SW 1271 (cell line): ENCODE measurements at places on chromosomes 3 and 15.

GRCh38 chr15:57285386-57285785, 90.9 kb upstream of the CGNL1 start:
- DNase-seq: no peak

DNA sequence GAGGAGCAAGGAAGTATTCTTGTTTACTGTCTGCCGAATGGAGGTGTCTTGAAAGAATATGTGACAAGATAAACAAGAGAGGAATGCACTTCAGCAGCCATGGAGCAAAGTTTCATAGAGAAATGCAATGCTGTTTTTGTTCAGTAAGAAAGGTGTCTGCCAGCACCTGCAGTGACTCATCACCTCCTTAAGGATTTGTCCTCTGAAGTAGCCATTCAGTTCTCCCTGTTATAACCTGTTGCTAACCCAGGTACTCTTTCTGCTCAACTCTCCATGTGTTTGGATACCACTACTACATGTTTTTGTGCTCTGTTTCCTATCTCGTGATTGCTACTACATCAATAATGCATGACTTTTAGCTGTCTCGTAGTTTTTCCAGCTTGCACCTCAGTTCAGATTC, 328.9 kb downstream of the CHL1 start:
- DNase-seq: no peak

- no peak for DNase-seq
Observed at GRCh38 chr15:62474771-62475124, 309.7 kb upstream of the C2CD4B start.

DNA sequence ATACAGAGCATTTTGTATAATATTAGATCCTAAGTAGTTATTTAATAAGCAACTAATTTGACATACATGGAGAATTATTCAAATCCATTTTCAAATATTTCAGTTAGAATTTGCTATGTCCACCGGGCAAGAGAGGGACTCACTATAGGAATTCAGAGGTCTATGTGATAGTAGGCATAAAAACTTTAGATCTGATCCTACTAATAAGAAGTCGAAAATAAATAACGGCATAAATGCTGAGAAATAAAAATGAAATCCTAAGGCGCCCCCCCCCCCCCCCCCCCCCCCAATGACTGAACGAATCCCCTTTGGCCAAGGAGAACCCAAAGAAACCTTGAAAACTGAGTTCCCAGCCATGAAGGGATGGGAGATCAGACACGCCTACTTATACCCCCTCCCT, 80.6 kb downstream of the ZNF385D start:
- no peak for DNase-seq

GRCh38 chr3:133943639-133944141, 48.0 kb upstream of the RAB6B start:
- DNase-seq: peak; percentile 88

DNA sequence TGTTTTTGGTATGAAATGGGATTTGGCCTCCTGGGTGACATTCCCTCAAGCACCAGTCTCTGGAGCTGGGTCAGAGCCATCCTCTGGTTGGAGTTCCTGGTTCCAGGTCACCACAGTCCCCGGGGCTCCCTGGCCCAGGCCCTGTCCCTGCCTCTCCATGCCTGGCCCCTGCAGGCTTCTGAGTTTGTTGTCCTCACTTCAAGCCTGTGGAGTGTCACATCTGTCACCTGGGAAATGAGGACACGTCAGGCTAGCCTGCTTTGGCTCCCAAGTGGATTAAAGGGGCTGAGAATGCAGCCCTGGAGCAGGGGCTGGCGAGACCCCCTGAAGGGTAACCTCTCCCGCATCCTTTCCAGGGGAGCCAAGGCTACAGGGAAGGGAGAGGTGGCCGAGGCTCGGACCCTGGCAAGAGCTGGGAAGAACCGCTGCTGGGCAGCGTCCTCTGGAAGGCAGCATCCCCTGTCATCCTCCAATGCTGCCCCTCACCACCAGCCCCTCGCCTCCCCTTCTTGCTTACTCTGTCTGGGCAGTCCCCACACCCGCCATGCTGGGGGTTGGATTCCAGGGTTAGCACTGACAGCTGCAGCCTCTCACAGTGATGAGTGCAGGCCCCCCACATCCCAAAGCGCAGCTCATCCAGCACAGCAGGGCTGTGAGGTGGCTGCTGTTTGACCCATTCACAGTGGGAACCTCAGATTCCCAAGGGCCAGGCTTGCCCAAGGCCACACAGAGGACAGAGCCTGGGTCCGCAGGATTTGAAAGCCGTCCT, 75.5 kb upstream of the IQSEC1 start:
- DNase-seq: no peak

DNA sequence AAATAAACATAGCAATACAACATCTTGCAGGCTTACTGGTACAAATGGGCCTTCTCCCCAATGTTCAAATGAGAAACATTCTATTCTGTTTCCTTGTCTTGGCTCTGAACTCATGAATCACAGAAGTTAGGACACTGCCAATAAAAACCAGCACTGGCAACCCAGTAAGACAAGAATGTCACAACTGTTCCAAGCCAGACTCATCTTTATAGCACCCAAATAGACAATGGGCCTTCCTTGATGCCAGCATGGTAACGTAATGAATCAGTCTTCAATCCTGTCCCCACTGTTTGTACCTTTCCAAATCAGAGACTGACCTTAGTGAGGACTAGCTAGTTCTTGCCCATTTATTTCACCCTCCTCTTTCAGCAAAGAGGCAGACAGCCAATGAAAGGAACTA, 14.1 kb upstream of the RPS17 start:
- DNase-seq: no peak

- DNase-seq: no peak
Observed at GRCh38 chr3:49025793-49026520, 3.2 kb downstream of the IMPDH2 start.

GRCh38 chr3:184316792-184317191, 2.4 kb downstream of the EIF4G1 start:
- DNase-seq: no peak

DNA sequence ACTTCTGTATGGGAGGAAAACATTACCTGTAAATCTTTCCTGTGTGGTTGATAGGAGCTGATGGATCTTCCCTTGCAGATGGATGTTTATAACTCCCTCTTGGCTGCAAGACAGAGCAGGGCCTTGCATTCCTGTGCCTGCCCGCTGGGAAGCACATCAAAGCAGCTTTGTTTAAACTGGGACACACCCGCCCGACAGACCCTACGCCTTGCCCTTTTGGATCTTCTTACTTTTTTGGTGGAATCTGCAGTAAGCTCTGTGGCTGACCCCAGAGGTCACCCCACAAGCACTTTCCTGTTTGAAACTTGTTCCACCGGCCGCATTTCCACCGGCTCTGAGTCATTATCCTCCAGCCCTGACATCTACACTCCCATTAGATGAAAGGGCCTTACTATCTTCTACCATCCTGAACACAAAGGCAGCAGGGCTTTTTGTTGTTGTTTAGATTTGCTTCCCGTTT, 244.1 kb upstream of the STT3B start:
- DNase-seq: no peak

- peak; percentile 22 for DNase-seq
Observed at GRCh38 chr3:10945683-10946287, 46.8 kb upstream of the SLC6A1 start.

DNA sequence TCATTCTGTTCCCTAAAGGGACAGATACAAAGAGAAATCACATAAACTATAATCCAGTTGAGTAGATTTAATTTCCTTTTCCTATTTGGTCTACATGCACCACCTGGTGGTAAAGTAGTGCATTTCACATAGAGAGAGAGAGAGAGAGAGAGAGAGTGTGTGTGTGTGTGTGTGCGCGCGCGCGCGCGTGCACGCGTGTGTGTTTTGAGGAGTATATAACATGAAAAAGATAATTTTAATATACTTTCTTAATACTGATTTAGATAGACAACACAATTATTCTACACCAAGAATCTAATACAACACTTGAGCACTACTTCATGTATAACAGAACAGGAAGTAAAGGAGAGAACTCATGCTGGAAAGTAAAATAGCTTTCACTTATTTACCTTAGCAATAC, 1.1 kb upstream of the FGF7 start:
- DNase-seq: peak; percentile 17

DNA sequence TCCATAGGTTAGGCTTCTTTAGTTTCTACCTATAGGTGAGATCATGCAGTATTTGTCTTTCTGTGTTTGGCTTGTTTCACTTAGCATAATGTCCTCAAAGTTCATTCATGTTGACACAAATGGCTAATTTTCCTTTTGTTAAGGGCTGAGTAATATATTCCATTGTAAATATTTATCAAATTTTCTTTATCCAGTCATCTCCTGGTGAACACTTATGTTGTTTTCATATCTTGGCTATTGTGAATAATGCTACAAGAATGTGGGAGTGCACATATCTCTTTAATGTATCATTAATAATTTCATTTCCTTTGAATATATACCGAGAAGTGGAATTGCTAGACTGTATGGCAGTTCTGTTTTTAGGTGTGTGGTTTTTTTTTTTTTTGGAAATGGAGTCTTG, 250.9 kb upstream of the SEMA6D start:
- peak; percentile 1 for DNase-seq

DNA sequence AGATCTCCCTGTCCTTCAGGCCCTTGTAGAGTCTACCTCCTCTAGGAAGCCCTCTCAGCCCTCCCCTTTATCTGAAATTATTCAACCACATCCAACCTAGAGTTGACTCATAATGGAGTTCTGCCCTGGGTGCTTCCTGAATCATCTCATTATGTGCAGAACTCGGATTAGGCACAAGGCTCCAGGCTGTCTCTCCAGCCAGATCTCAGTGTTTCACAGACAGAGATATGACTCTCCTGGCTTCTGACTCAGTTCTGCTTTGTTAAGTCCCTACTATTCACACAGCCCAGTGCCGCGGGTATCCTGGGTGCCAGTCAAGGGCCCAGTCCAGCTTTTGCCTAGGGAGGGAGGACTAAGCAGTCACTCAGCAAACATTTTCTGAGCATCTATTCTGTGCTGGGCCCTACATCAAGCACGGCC, 9.3 kb downstream of the STRA6 start:
- peak; percentile 77 for DNase-seq

- DNase-seq: no peak
Observed at GRCh38 chr3:24254649-24255048, 240.0 kb downstream of the THRB start.

GRCh38 chr15:86494475-86494874, 414.8 kb downstream of the AGBL1 start:
- DNase-seq: no peak

DNA sequence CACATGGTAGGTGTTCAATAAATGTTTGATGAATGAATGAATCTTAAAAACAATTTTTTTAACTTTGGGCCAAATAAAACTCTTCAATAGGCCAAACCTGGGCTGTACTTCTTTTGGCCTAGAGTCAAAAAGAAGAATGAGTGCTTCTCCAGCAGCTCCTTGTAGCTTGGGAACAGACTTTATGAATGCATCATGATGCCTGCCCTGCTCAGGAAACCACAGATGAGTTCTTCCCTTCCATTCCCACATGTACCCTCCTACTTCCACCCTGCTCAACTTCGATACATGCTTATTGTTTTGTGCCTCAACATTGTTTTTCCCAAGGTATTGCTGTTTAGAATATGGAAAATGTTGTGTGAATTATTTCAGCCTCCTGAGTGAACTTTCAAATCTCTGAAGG, 87.0 kb downstream of the FILIP1L start:
- DNase-seq: no peak

GRCh38 chr3:60720736-60721135, 530.5 kb downstream of the FHIT start:
- DNase-seq: no peak

GRCh38 chr15:63462088-63462487, 42.3 kb upstream of the USP3 start:
- no peak for DNase-seq

DNA sequence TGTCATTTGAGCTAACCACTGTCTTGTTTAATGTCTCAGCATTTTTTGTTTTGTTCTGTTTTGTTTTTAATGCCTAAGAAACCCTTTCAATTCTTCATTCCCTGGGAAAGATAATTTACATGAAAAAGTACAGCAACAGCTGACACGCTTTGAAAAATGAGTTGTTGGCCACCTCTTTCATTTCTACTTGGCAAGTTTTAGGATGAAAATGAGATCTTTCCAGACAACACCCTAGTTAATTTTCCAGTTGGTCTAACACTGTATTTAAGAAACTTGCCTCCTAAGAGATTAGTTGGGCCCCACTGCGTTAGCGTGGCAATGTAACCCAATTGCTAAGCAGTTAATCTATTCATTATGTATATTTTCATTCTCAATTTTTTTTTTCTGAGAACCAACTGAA, 194.0 kb upstream of the LRRN1 start:
- no peak for DNase-seq

DNA sequence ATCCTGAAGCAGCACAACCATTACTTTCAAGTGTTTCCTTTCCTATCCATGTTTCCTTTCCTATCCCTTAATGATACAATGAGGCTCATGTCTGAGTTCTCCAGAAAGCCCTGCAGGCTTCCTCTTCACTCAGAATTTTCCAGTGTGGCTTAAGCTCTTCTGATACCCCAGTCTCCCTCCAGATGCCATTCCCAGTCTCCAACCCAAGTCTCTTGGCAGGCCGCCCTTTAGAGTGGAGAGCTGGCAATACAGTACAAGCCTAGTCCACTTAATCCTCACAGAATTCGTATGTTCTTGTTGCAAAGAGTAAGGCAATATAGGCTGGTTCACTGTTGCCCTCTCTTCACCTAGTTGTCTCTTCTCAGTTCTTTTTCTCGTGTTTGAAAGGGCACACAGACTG, 503.9 kb upstream of the MDFIC2 start:
- no peak for DNase-seq

- no peak for DNase-seq
Observed at GRCh38 chr15:41881550-41881919, 12.3 kb downstream of the SPTBN5 start.

GRCh38 chr3:114878114-114878839, 268.8 kb downstream of the ZBTB20 start:
- DNase-seq: no peak

DNA sequence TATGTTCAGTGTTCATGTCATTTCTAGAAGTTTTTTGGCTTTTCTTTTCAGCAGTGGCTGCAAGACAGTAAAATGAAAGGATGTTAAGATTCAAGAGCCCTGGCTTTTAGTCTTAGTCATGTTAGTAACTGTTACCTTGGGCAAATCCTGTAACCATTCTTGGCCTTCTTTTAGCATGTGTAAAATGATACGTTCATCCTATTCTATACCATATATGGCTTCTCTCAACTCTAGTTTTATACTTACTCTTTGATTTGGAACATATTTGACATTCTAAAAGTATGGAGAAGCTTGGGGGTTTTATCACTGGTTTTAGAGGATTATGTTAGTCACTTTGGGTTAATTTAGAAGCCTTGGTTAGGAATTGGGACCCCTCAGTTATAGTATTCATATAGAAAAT, 20.1 kb downstream of the GTF2E1 start:
- no peak for DNase-seq

DNA sequence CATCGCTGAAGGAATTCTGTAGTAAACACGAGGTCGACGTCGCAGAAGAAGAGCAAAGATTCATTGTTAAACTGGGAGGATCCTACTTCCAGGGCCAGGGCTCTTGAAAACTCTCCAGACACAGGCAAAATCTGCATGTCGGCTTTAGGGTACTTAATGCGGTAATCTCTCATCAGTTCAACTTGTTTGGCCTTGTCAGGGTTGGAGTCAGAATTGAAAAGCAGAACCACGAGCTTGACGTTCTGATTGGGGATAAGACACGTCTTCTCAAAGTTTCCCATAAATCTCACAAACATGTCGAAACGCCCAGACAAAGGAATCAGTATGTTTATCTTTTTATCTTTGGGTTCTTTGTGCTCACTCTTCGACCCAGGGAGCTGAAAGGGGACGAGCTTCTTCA, 74.0 kb downstream of the CHSY1 start:
- no peak for DNase-seq
